ENCODE measurements at places on chromosomes 1 and 21. TPM values are rescaled to one million over a fixed set of nuclear protein-coding genes. Genes with fewer than 3 reads are reported as not detected.

The TCHH gene
- total RNA-seq, result not detected

The CELA2B gene
- total RNA-seq, result not detected

The OR2AK2 gene
- not detected for total RNA-seq

The ACKR1 gene
- not detected for total RNA-seq

The YOD1 gene
- 10.8 TPM for total RNA-seq

The LRRIQ3 gene
- 1.00 TPM for total RNA-seq

The CRP gene
- total RNA-seq, result not detected

The NHLH1 gene
- 0.46 TPM for total RNA-seq

The DCDC2B gene
- total RNA-seq, result not detected

The INKA2 gene
- total RNA-seq, result 2.1 TPM

The GJA5 gene
- total RNA-seq, result not detected

The DDR2 gene
- total RNA-seq, result 0.27 TPM

The PTGER3 gene
- 0.22 TPM for total RNA-seq

The FOXO6 gene
- total RNA-seq, result 0.55 TPM

The C1orf94 gene
- not detected for total RNA-seq

The C1orf210 gene
- total RNA-seq, result not detected
